K562 (cell line): ENCODE measurements at places on chromosomes 3 and 15. TPM values are rescaled to one million over a fixed set of nuclear protein-coding genes. Genes with fewer than 3 reads are reported as not detected.

DNA sequence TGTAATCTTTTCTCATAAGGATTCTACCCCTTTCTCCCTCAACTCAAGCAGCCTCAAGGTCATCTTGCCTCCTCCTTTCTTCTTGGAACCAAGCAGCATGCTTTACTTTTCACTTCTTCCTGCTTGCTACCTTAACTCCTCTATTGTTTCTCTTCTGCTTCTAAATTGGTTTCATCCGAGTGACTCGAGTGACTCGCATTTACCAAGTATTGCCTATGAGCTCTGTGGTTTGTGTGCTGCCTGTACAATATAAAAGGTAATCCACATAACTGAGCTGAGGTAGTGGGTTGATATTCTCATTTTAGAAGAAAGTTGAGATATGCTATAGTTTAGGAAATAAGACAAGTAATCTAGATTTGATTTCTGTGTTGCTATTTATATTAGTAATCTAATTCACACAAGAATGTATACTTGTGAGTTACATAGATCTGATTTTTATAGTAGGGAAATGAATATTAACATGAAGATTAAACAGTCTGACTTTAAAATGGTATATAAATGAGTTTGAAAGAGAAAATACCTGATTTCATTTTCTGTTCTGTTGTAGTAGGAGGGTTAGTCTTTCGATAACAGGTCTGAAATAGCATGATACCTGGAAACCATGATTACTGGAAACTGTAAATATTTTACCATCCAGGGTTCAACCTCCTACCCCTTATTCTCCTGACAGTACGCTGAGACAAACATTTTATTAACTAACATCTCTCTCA lies 5.5 kb downstream of the HHLA2 start:
- no peak for DNase-seq

- DNase-seq, result no peak
Observed at GRCh38 chr15:79169526-79170133, 79.0 kb upstream of the RASGRF1 start.

GRCh38 chr3:149366941-149367840 lies 10.3 kb downstream of the TM4SF1 start:
- no peak for DNase-seq

GRCh38 chr15:40793216-40793989 lies 13.5 kb upstream of the ZFYVE19 start:
- no peak for DNase-seq

DNA sequence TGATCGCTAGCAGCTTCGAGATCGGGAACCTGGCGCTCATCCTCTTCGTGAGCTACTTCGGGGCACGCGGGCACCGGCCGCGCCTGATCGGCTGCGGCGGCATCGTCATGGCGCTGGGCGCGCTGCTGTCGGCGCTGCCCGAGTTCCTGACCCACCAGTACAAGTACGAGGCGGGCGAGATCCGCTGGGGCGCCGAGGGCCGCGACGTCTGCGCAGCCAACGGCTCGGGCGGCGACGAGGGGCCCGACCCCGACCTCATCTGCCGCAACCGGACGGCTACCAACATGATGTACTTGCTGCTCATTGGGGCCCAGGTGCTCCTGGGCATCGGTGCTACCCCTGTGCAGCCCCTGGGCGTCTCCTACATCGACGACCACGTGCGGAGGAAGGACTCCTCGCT lies 62.5 kb downstream of the SLCO3A1 start:
- DNase-seq, result no peak

DNA sequence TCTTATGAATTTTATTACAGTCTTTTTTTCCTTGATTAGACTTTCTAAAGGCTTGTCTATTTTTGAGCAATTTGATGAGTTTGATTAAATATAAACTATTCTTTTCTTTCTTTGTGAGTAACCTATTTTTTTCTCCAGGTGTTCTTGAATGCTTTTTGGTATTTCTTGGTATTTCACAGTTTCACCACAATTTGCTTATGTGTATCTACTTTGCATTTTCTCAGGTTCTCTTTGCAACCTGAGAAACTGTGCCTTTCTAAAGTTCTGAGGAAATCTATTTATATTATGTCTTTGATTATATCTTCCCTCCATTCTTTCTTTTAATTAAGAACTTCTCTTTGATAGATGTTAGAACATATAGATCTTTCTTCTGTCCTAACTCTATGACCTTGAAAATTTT lies 117.1 kb upstream of the MLF1 start:
- no peak for DNase-seq

DNA sequence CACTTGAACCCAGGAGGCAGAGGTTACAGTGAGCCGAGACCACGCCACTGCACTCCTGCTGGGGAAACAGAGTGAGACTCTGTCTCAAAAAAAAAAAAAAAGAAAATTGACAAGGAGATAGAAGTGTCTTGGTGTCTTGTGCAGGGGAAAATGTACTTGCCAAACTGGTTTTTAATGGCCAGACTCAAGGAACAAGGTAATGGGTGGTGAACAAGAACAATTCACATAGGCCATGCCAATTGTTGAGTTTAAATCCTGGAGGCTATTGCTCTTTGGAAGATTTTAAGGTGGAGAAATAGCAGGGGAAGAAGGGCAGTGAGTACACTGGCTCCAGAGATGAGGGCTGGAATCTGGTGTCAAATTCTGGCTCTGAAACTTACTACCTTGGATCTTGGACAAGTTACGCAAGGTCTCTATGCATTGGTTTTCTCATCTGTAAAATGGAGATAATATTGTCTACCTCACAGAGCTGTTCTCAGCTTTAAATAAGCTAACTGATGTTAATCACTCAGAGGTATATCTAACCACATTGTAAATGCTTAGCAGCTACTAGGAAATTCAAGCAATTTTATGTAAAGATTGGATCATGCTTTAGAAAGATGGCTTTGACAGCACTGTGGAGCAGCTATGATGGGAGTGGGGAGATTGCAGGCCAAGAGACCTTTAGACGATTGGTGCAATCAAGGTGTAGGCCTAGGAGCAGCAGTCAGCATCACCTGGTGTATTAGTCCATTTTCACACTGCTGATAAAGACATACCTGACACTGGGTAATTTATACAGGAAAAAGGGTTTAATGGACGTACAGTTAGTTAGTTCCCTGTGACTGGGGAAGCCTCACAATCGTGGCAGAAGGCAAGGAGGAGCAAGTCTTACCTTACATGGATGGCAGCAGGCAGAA lies 78.3 kb downstream of the B3GALNT1 start:
- DNase-seq, result no peak

GRCh38 chr3:134542287-134542958 lies 56.6 kb downstream of the CEP63 start:
- no peak for DNase-seq

DNA sequence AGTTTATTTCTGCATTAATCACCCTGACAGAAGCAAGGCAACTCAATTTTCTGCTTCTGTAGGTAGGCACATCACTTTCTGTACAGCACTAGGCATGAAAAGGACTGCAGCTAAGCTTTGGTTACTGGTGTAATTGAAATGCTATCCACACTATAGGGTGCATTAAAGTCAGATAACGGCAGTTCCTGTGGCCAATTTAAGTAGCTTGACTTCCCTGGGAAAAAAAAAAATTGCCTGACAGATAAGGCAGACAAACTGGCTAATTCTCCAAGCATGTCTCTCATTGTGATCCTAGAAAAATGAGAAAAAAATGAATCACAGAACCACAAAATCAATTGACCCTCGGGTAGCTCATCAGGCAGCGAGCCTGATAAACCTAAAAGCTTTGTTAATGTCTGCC lies 151.4 kb downstream of the MEIS2 start:
- DNase-seq, result no peak

DNA sequence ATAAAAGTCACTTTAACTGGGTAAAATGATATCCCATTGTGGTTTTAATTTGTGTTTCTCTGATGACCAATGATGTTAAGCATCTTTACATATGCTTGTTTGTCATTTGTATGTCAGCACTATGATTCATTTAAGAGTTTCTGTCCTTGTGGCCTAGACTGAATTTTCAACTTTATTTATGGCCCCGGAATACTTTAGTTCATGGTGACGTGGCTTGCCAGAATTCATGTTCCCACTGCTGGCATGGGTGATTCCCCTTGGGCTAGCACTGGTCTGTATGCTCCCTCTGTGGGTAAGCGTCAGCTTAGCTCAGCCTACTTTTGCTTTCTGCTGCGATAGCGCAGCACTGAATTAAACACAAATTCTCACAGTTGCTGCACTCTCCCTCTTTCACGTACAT lies 436.3 kb upstream of the SGO1 start:
- DNase-seq, result no peak

- DNase-seq, result no peak
Observed at GRCh38 chr15:33636958-33637357, 326.2 kb downstream of the RYR3 start.

DNA sequence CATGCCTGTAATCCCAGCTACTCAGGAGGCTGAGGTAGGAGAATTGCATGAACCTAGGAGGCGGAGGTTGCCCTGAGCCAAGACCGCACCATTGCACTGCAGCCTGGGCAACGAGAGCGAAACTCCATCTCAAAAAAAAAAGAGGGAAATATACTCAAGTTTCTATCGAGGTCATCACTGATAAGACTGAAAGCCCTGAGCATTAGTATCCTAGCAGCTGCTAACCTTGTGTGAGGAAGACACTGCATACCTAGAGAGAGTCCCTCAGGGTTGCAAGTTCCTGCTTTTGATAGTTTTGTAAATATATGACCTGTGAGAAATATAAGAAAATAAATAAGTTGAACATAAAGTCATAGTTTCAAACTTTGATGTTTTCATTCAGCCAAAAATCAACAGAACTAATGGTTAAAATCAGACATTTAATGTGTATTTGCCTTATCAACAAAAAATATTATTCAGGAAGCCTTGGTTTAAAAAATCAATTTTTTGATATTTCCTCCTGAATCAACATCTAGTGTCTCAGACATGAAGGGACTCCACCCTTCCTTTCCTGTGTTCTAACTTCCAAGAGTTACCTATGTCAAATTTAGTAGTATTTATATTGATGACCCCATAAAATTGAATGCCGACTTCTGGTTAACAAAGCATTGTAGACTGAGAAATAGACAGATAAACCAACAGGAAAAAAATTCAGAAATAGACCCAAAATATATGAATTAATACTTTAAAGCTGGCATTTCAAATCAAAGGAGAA lies 19.8 kb upstream of the USP3 start:
- no peak for DNase-seq

DNA sequence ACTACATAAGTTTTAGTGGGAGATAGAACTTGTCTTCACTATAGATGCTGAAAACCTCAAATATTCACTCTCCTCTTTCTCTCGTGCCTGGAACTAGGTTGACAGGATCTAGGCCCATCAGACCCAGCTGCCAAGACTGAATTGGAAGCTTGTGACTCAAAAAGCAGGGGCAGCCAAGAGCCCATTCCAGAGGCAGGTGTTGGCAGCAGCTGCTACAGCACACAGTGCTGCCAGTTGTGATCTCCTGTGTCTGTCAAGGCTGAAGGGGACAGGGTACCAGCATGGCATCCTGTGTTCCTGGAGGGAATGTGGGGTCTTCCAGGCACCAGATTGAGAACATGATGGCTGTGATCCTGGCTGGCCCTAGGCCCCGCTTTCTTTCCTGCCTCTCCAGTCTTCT lies 92.5 kb upstream of the MB21D2 start:
- DNase-seq, result no peak

GRCh38 chr15:37100109-37100965 lies at the start of gene MEIS2:
Gene MEIS2, minus strand, starts transcription at chr15:37100549. Its CDS starts 1,083 bp downstream, at chr15:37099466.
- peak; percentile 93 for DNase-seq

DNA sequence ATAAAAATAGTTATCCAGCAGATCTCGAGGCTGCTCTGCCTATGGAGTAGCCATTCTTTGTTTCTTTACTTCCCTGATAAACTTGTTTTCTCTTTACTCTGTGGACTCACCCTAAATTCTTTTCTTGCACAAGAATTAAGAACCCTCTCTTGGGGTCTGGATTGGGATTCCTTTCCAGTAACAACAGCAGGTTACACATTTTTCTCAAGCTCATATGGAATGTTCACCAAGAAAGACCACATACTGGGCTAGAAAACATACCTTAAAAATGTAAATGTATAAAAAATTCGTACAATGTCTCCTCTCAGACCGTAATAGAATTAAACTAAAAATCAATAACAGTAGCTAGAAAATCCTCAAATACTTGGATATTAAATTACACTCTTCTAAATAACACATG lies 299.2 kb downstream of the CNTN3 start:
- no peak for DNase-seq

- DNase-seq, result no peak
Observed at GRCh38 chr3:34504366-34504765, 705.9 kb downstream of the PDCD6IP start.

DNA sequence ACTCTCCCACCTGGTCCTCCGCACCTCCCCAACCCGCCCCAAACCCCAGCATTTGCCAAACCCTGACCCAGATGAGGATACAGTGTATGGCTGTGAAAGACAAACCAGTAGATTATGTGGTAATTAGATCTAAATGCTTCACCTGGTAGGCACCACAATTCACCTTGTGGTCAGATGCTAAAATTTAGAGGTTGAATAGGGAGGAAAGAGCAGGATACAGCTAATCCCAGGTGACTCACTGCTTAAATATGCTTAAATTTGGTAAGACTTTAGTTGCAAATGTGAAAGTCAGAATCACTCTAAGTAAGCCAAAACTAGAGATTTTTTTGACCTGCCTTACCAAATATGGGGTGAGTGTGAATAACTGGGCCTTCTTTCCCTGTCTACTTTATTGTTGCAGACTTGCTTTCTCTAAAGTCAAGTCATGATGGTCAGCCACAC lies 105.5 kb downstream of the MME start:
- no peak for DNase-seq

GRCh38 chr3:40779039-40779438 lies 254.3 kb downstream of the ZNF621 start:
- DNase-seq, result no peak

- no peak for DNase-seq
Observed at GRCh38 chr3:109396806-109397205, 59.5 kb upstream of the DPPA4 start.

GRCh38 chr3:7682822-7683229 lies 818.8 kb upstream of the LMCD1 start:
- DNase-seq, result no peak

DNA sequence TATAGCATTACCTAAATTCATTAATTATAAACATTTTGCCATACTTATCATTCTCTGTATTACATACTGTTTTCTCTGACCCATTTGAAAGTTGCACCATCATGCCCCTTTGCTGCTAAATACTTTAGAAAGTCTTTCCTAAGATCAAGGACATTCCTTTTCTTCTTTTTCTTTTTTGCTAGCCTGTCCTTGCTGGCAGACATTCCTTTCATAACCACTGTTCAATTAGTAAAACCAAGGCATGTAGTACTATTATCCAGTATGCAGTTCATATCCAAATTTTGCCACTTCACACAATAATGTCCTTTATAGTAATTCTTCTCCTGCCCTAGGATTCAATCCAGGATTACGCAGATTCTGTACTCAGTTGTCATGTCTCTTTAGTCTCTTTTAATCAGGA lies 321.0 kb upstream of the C2CD4B start:
- no peak for DNase-seq

Gene GOLGA8Q
- total RNA-seq, result not detected in 2 replicates

Gene NOX5
- total RNA-seq, result not detected in 2 replicates

Gene CHRNA5
- total RNA-seq, result 13.4 and 14.9 TPM in 2 replicates

Gene RLBP1
- total RNA-seq, result not detected in 2 replicates

Gene TMEM207
- not detected in 2 replicates for total RNA-seq

Gene SERPINI1
- total RNA-seq, result 2.2 and 2.8 TPM in 2 replicates

Gene RBM6
- 50.2 and 54.8 TPM in 2 replicates for total RNA-seq

Gene PPP1R14D
- not detected in 2 replicates for total RNA-seq

Gene MESP2
- 0.47 and 0.66 TPM in 2 replicates for total RNA-seq

Gene PRSS50
- not detected in 2 replicates for total RNA-seq

Gene HES1
- total RNA-seq, result 30.5 and 39.1 TPM in 2 replicates

Gene LRCH3
- total RNA-seq, result 28.6 and 29.2 TPM in 2 replicates
